ENCODE measurements at places on chromosomes 5 and 9.
A peak's percentile ranks its signal among the peaks of the same experiment; 100 is the strongest.

DNA sequence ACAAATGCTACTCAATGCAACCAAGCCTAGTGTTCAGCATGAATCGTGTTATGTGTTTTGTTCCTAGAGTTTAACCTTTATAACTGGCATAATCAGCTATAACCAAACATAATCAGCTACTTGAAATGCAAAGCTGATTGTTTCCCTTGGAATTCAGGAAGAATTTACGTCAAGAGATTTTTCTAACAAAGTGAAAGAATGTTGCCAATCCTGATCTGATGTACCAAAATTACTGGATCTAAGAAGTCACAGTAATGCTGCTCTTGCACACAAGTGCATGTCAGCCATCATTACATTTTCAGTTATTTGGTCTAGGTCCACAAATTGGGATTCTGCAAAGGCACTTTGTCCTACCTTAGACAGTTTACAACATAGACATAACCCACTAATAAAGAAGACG is 662.3 kb upstream of the SEMA6A start:
- DNase-seq: no peak

DNA sequence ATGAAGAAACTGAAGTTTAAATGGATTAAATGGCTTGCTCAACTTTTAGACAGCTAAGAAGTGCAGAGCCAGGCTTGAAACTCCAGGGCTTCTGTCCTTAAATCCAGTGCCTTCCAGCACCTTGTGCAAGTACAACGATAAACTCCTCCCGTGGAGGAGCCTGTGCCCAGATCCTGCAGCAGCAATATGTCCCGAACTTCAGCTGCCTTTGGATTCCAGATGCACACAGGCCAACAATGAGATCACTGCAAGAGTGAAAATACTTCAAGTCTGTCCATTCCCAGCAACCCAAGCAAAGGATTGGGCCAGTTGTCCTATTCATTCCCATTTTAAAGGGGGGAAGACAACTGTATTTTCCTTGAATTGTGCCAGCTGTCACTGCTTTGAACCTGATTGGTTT is 199.6 kb downstream of the CRB2 start:
- no peak for DNase-seq

- DNase-seq: no peak
Observed at GRCh38 chr9:120353506-120353905, 226.5 kb downstream of the CDK5RAP2 start.

DNA sequence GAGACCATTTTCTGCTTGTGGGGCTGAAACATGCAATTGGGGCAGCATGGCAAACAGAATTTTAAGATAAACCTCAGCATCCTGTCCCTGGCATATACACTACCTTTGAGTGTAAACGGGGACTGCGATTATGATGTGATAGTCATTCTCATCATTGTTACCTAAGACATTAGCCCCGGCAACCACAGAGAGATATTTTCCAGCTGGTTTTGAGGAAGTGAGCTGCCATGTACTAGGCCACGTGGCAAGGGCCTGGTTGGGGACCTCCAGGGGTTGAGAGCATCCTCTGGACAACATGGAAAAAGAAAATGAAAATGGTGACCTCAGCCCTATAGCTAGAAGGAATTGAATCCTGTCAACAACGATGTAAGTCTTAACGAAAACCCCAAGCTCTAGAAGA is 623.6 kb upstream of the CDH18 start:
- no peak for DNase-seq

DNA sequence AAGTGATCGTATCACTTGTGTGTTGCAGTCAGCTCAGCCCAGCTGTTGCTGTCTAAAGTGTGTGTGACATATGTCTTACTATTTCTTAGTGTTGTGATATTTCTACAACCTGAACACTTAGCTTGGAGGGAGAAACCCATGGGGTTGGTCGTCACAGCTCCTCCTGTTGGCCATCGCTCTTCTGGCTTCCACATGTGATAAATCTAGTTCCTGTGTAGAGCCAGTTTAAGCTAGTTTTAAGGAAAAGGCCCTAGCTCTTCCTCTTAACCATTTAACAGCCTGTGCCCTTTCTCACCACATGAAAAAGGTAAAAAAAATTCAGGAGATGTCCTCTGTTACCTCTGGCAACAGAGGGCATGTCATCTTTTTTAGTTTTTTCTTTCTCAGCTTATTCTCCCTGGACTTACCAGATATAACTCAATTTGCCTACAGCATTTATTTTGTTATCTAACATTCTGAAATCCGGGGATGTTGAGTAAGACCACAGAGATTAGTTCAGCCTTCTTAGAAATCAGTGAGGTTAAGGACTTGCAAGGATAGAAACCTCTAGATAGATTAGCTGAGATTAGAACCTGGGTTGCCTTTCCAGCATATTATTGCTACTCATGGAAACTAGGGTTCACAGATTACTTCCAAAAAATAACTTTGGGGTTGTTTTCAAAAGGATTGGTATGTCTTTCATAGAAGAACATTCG is 100.4 kb downstream of the GAPVD1 start:
- DNase-seq: no peak

DNA sequence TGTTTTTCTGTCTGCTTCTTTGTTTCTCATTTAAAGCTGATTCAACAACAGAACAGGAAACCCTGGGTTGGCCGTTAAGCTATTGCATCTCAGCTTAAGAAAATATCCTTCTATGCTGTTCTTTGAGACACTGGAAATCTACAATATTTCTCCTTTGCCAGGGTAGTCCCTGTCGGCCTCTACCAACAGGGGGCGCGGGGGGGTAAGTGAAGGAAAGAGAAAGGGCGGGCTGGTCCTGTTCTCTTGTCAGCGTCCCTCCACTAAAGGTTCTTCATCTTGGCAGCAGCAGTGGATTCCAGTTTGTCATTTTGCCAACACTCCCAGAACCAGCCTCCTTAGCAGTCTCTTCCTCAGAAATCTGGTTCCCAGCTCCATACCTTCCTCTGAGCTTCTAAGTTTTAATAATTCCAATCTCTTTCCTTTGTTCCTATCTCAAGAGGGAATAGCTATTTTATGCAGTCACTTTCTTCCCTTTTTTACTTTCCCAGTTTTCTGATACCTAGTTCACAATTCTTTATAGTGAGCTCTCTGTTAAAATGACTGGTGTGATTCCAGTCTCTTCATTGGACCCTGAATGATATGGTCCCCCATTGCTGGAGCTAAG is 222.3 kb downstream of the GLIS3 start:
- DNase-seq: no peak

DNA sequence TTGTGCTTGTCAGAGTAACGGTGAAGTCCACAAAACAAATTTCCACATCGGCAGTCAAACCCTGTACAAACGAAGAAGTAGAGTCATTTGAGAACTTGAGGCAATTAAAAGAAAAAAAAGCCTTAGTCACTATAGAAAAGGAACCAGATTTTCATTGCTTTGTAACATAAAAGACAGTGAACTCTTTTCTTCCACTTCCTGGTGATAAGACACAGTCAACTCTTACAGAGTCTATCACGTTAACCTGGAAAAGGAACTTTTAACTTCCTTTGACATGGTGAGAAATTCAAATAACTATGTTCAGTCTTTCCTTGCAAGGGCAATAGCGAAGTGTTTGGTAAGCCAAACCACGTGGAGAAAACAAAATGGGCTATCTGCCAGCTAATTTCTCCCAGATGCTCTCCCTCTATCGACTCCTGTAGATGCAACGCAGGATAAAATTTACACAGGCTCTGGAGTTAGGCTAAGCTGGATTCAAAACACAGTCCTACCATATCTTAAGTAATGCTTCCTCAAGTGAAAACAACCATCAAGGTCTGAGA is 8.9 kb downstream of the ZFAND5 start:
- DNase-seq: no peak

GRCh38 chr5:147882586-147883313 is 4.2 kb downstream of the SCGB3A2 start:
- DNase-seq: no peak

DNA sequence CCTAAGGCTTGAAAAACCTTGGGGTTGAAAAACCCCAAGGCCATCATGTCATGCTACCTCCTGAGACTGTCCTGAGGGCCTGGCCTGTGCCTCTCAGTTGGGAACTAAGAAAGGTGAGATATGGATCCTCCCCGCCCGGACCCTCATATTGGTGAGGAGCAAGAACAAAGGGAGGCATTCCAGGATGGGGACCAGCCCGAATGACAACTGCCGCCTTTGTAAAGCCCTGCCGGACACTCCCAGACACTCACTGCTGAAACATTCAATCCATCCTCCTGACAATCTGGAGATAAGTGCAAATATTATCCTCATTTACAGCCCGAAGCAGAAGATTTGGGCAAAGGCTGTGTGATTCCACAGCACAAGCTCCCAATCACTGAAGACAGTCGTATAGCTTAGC is 298.3 kb downstream of the NSG2 start:
- no peak for DNase-seq

DNA sequence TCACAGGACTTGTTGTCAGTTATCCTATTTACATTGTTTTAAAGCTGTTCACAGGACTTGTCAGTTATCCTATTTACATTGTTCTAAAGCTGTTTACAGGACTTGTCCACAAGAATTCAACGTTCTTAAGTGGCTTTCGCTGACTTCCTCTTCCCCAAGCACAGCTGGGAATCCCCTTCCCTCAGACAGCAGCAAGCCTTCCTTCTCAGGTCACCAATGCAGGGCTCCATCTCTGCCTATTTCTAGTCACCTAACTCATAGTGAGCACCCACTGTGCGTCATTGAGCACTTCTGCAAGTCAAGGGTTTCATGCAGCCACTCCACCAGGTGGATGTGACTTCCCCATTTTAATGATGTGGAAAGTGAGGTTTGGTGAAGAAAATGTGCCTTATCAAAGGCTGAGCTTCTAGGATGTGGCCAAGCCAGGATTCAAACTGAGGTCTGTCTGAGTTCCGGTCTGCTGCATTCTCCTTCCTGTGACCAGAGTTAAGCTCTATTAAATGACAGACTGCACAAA is 109.8 kb upstream of the ZNF462 start:
- no peak for DNase-seq

DNA sequence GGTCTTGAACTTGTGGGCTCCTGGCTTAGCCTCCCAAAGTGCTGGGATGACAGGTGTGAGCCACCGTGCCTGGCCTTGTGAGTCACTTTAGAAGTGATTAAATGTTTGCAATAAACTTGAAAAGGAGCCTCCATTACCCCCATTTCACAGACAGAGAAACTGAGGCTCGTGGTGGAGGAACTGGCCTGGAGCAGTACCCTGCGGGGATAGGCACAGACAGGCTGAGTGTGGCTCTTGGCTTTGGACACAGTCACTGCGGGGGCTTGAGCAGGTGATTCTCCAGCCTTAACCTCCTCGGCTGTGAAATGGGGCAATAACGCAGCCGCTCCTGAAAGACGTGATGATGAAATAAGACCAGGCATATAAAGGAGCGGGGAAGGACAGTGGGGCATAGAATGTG is 40.9 kb upstream of the IER5L start:
- DNase-seq: no peak

DNA sequence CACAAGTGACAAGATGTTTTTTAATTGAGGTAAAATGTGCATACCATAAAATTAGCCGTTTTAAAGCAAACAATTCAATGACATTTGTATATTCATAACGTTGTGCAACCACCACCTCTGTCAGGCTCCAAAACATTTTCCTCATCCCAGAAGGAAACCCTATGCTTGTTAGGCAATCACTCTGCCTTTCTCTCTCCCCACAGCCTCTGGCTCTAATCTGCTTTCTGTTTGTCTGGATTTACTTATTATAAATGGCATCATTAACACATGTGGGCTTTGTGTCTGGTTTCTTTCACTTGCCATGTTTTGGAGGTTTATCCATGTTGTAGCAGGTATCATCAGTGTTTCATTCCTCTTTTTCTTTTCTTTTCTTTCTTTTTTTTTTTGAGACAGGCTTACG is 1.4 kb upstream of the N4BP3 start:
- no peak for DNase-seq

- DNase-seq: no peak
Observed at GRCh38 chr9:81787747-81788632, 98.6 kb upstream of the TLE1 start.

GRCh38 chr5:151571270-151572173 is 19.6 kb downstream of the FAT2 start:
- peak; percentile 49 for DNase-seq

Measured in mesenteric fat pad (tissue), 1 donor.